ENCODE measurements at places on chromosomes 2 and 18.

DNA sequence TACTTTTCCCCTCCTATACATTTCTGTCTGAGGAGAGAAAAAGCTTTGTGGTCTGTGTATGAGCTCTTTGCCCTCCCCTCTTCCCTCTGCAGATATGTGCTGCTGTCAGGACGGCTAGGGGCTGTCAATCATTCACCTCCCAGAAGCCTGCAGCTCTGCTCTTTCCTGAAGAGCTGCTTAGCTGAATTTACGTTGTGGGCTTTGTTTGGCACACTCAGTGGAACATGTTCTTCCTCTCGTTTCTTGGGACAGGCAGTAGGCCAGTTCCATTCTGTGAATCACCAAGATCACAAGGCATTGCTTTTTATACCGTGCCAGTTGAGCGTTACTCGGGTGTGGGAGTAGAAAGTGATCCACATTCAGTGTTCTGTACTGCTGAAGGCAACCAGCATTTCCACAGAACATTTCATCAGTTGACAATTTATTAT, 136.7 kb downstream of the LAMA3 start:
- no peak for DNase-seq

DNA sequence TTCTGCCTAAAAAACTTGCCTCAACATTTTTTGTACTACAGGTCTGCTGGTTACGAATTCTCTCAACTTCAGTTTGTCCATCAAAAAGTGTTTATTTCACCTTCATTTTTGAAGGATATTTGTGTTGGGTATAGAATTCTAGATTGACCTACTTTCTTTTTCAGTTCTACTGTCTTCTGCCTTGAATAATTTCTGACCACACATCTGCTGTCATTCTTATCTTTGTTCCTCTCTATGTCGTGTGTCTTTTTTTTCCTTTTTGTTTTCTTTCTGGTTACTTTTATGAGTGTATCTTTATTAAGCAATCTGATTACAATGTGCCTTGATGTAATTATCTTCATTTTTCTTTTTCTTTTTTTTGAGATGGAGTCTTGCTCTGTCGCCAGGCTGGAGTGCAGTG, 25.3 kb downstream of the ADCY3 start:
- no peak for DNase-seq

- DNase-seq, result no peak
These were observed 67.3 kb downstream of the MYO5B start for GRCh38 chr18:50127516-50128210.

- no peak for DNase-seq
These were observed 246.1 kb downstream of the DYSF start for GRCh38 chr2:71699428-71699827.

GRCh38 chr2:38485734-38486133, 108.7 kb upstream of the ATL2 start:
- no peak for DNase-seq

GRCh38 chr2:136363900-136364299, 246.0 kb upstream of the CXCR4 start:
- DNase-seq, result no peak

GRCh38 chr2:24886126-24886501, 33.9 kb downstream of the ADCY3 start:
- DNase-seq, result no peak

GRCh38 chr18:29377346-29377745, 1200.4 kb upstream of the CDH2 start:
- DNase-seq, result no peak

GRCh38 chr2:58769111-58769863, 528.2 kb upstream of the FANCL start:
- DNase-seq, result no peak

- no peak for DNase-seq
These were observed 519.9 kb downstream of the RNF144A start for GRCh38 chr2:7437141-7437540.

DNA sequence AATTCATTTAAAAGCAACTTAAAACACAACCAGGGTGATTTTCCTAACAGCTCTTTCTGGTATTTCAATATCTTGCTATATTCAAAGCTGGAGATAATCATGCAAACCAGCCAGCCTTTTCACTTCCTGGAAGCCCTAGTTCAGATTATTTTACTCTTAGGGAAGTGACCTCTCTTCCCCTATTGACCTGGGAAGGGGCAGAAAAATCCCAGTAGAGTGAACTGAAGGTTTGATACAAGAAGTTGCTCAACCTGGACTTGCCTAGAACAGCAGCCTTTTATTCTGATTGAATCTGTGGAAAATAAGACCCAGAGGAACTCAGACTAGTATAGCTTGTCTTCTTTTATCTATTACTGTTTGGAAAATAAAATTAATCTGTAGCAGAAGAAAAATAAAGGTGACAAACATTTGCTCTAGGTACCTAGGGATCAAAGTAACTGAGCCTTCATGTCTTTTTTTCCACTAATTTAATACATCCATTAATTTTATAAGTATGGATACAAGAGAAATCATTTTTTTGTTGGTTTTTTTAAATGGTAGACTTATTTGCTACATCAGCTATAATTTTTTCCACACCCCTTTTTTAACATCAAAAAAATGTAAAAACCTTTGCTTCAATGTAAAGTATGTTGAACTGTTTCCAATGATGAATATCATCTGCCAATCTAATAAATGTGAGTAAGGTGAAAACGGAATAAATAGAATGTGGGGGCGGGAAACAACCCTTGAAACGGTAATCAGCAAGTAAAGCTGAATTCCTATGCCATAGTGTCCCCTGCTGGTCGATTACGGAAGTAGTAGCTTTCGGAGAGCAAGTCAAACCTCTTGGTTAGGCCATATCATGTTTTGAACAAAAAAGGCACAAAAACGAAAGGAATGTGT, 629.9 kb downstream of the NRXN1 start:
- DNase-seq, result no peak

DNA sequence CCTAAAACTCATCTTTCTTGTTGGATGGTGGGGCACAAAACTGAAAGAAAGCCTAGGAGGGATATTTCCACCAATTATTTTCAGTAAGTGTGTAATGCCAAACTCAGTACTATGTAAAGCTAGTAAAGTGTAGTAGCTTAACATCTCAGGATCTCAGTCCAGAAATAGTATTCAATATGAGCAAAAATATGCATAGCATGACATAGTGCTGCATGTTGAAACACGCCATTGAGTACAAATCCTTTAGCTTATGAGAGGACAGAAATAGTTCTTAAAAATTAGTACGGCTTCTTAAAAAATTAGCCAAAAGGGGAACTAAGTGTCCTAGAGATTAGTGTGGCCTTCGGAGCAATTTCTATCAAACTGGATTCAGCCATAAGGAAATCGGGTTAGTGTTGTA, 21.7 kb upstream of the ATL2 start:
- no peak for DNase-seq

DNA sequence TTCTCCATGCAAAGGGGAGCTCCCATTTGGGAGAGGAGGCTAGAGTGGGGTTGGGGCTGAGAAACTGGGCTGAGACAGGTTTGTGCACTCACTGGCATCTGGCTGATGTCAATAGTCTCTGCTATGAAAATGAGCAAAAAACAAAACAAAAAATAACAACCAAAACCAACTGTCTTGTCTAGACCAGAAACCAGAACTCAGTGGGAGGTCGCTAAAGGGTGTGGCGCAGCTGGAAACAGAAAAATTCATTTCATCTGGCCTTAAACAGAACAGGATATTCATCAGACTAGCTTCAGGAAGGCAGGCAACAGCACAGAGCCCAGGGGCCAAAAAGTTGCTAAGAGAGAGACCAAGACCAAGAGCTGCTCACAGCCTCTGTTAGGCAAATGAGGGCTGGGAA, 126.1 kb downstream of the THNSL2 start:
- DNase-seq, result no peak

GRCh38 chr2:35973132-35973736, 382.3 kb upstream of the CRIM1 start:
- DNase-seq, result no peak

- no peak for DNase-seq
These were observed 1579.2 kb upstream of the PIK3C3 start for GRCh38 chr18:40375837-40376236.

DNA sequence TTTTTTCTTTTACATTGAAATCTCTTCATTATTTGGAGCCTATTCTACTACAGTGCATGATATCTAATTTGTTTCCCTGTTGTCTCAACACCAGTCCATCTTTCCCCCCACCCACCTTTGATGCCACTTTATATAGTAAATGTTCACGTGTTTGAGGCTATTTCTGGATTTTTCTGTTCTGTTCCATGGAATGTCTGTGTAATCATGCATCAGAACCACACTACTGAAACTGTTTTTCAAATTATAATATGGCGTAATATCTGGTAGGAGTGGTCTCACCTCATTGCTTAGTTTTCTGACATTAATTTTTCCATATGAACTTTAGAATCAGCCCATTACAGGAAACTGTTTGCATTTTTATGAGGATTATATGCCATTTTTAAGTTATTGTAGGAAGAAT, 19.1 kb upstream of the NARS1 start:
- no peak for DNase-seq

GRCh38 chr2:45990131-45990530, 307.1 kb upstream of the EPAS1 start:
- DNase-seq, result no peak

DNA sequence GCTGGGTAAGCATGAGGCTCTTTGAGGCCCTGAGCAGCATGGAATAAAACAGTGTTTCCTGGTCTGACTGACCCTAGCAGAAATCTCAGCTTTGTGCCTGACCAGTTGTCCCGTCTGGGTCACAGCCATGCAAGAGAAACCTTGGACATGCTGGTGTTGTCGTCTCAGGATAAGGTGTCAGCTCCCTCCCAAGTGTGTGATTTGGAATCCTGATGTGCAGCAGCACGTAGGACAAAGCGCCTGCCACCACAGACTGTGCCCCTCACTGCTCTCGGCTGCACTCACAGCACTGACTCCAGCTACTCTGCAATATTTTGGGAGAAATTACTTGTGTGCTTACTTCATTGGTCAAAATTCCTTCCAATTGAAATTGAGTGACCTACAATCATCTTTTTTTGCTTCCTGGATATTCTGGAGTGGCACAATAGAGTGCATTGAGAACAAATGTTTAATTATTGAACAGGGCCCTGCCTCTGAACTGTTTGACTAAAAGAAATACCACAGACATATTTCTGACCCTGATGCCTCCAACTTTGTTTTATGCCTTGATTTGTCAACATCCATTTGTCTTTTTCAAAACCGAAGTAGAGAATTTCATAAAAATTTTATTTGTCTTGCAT, 352.4 kb downstream of the SOCS6 start:
- no peak for DNase-seq

- no peak for DNase-seq
These were observed 490.1 kb downstream of the TNS1 start for GRCh38 chr2:217512728-217513127.

- no peak for DNase-seq
These were observed 52.6 kb upstream of the NEMP2 start for GRCh38 chr2:190587106-190587505.

DNA sequence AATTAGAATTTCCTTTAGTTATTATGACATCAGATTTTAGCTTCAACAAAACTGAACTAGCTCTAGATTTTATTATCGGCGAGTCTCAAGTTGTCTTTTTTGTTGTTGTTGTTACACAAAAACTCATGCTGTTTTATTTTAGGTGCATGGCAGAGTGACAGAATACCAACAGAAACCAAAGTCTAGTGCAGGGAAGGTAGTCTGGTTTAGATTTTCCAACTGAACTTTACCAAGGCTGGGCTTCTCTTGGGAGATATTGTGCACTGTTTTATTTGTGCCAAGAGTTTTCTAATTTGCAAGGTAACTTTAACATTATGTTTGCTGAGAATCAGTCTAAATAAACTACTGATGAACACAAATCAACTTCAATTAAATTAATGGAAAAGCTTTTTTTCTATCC, 43.6 kb upstream of the RASGRP3 start:
- no peak for DNase-seq

GRCh38 chr2:224971214-224971613, 71.1 kb downstream of the DOCK10 start:
- no peak for DNase-seq

GRCh38 chr2:48200620-48201293, 294.5 kb upstream of the FBXO11 start:
- no peak for DNase-seq

- no peak for DNase-seq
These were observed 9.5 kb downstream of the ZEB2 start for GRCh38 chr2:144510294-144510991.

DNA sequence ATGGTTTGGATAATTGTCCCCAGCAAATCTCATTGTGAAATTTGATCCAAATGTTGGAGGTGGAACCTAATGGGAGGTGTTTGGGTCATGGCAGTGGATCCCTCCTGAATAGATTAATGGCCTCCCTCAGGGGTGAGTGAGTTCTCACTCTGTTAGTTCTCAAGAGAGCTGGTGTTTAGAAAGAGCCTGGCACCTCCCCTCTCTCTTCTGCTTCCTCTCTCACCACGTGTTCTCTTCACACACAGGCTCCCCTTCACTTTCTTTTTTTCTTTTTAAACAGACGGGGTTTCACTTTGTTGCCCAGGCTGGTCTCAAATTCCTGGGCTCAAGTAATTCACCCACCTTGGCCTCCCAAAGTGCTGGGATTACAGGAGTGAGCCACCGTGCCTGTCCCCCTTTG, 111.6 kb upstream of the LTBP1 start:
- DNase-seq, result no peak

GRCh38 chr2:230847883-230848388, 16.8 kb upstream of the ITM2C start:
- peak; percentile 65 for DNase-seq

- DNase-seq, result no peak
These were observed 21.5 kb upstream of the SPRED2 start for GRCh38 chr2:65453916-65454315.

DNA sequence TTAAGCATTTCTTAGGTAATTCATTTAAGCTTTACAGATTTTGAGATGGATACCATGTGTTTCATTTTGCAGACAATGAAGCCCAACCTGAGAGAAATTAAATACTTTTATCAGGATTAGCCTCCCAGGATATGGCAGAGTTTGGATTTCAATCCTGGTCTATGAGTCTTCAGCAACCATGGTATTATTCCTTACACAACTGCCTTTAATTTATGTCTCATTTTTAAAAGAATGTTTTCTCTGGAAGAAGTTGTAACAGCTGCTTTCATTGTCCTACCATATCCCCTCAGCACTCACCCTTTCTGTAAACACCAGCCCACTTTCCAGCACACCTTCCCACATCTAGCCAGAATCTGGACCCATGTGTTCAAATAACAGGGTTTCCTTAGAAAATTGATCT, 863.7 kb upstream of the VRK2 start:
- DNase-seq, result no peak

DNA sequence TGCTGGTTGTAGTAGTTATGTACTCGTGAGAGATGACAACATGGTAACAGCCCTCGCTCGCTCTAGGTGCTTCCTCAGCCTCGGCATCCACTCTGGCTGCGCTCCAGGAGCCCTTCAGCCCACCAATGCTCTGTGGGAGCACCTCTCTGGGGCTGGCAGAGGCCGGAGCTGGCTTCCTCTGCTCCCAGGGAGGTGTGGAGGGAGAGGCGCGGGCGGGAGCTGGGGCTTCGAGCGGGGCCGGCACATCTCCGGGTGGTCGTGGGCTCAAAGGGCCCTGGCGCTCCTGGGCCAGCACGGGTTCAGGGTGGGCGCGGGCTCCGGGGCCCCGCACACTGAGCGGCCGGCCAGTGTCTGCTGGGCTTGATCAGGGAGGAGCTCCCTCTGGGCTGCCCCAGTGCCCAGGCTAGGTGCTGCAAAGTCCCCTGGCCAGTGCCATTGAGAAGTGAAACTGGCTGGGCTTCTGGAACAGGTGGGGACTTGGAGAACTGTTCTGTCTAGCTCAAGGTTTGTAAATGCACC, 1012.1 kb downstream of the CNTNAP5 start:
- DNase-seq, result no peak
